ENCODE measurements at places on chromosomes 7 and 10. TPM values are rescaled to one million over a fixed set of nuclear protein-coding genes. Genes with fewer than 3 reads are reported as not detected.

SP8 gene
- total RNA-seq: not detected

GARIN1A gene
- total RNA-seq: 0.52 TPM

ZPBP gene
- total RNA-seq: not detected

RARRES2 gene
- 54.3 TPM for total RNA-seq

COX19 gene
- 12.0 TPM for total RNA-seq

FGFR2 gene
- 11.5 TPM for total RNA-seq

FEZF1 gene
- total RNA-seq: not detected

TMEM225B gene
- 0.52 TPM for total RNA-seq

DYNC1I1 gene
- 1.6 TPM for total RNA-seq

TMEM236 gene
- total RNA-seq: under 0.01 TPM

NAT16 gene
- not detected for total RNA-seq

DDC gene
- total RNA-seq: 0.52 TPM

STAMBPL1 gene
- 15.1 TPM for total RNA-seq

AGAP5 gene
- 4.7 TPM for total RNA-seq

OGA gene
- total RNA-seq: 148 TPM

ASIC3 gene
- not detected for total RNA-seq

ATOH7 gene
- not detected for total RNA-seq

PNLIPRP3 gene
- under 0.01 TPM for total RNA-seq

NDUFB8 gene
- 95.0 TPM for total RNA-seq

GPR37 gene
- total RNA-seq: 20.9 TPM

ZFAND2A gene
- 10.4 TPM for total RNA-seq

ZNF783 gene
- 8.9 TPM for total RNA-seq

VPS37D gene
- 3.1 TPM for total RNA-seq

CDK1 gene
- total RNA-seq: 17.2 TPM

PON3 gene
- 5.2 TPM for total RNA-seq

GSTO1 gene
- 53.2 TPM for total RNA-seq

CRYGN gene
- not detected for total RNA-seq

FFAR4 gene
- 0.52 TPM for total RNA-seq

LRRD1 gene
- total RNA-seq: 0.52 TPM

RBP4 gene
- 12.5 TPM for total RNA-seq

MIOS gene
- 35.5 TPM for total RNA-seq

AASS gene
- total RNA-seq: 32.4 TPM

DNAJC12 gene
- total RNA-seq: 3.1 TPM

CALML3 gene
- total RNA-seq: not detected

ELN gene
- total RNA-seq: 107 TPM

ELAPOR2 gene
- total RNA-seq: 7.8 TPM

ABCB8 gene
- total RNA-seq: 15.7 TPM

FAM24B gene
- 1.0 TPM for total RNA-seq

ELMO1 gene
- 52.7 TPM for total RNA-seq

EEF1AKMT2 gene
- total RNA-seq: 14.1 TPM

TRPV5 gene
- not detected for total RNA-seq

ZNF32 gene
- total RNA-seq: 50.1 TPM

PRKAR2B gene
- total RNA-seq: 11.5 TPM

FUOM gene
- total RNA-seq: 9.4 TPM

COL26A1 gene
- total RNA-seq: 7.8 TPM

CCDC71L gene
- 5.2 TPM for total RNA-seq

GNB2 gene
- 48.5 TPM for total RNA-seq

RNLS gene
- total RNA-seq: 4.7 TPM

CYP2C8 gene
- not detected for total RNA-seq

RET gene
- 1.6 TPM for total RNA-seq

POLR3A gene
- 18.8 TPM for total RNA-seq

EPHB6 gene
- total RNA-seq: 1.0 TPM

TSPAN13 gene
- total RNA-seq: 39.1 TPM
